Neural crest cell (in vitro differentiated cells): ENCODE measurements at places on chromosomes 5 and 9.

GRCh38 chr9:130871395-130872062 is 25.1 kb downstream of the QRFP start:
- no peak for DNase-seq

- no peak for DNase-seq
Observed at GRCh38 chr5:112113565-112113964, 305.5 kb downstream of the EPB41L4A start.

DNA sequence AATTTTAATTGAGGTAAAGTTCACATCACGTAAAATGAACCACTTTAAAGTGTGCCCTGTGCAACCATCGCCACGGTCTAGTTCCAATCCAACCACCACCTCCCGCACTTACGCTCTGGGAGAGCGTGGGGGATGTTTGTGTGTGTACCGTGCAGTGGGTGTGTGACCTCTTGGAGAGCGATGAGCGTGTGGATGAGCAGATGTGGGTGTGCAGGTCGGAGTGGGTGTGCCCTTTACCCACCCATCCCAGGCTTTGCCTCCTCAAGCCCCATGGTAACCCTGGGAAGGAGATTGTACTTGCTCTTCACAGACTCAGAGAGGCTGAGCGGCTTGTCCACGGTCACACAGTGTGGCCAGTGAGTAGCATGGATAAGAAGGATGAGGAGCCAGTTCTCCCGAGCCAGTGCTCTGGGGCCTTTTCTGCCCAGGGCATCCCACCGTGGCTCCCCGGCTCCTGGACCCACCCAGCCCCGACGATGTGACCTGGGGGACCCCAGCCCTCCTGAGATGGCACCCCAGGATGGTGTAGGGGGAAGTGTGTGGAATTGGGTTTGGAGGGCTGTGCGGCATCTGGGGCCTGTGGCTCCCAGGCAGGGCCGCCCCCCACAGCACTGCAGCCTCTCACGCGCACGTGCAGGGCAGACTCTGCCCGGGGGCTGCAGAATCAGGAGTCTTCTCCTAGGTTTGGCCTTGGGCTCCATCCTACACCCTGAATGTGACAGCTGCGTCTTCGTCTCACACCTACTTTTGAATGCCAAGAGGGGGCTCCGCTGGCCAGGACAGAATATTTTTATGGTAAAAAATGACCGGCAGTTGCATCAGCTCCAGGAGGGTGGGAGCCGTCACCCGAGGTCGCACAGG is 13.6 kb downstream of the LHX3 start:
- DNase-seq = no peak

GRCh38 chr5:89229331-89230070 is 346.5 kb upstream of the MEF2C start:
- no peak for DNase-seq
